ENCODE measurements at places on chromosomes 11 and 22. TPM values are rescaled to one million over a fixed set of nuclear protein-coding genes. Genes with fewer than 3 reads are reported as not detected.
A peak's percentile ranks its signal among the peaks of the same experiment; 100 is the strongest.

Gene SLC22A12
- total RNA-seq: not detected

DNA sequence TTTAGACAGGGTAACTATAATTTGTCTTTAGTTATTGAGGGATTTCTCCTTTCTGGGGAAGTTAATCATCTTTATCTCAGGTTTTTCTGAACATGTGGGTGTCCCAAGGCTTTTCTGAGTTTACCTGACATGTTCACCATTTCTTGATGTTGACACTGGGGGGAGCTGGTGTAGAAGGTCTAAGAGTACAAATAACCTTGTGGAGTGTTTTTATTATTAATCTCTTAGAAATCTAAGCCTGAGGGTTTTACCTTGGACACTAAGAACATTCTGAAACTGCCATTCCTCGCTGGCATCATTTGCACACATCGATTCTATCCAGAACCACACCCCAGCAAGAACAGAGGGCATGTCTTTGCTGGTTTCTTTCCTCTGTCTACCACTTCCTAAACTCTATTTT, 15.6 kb upstream of the C11orf91 start:
- peak; percentile 69 for DNase-seq

DNA sequence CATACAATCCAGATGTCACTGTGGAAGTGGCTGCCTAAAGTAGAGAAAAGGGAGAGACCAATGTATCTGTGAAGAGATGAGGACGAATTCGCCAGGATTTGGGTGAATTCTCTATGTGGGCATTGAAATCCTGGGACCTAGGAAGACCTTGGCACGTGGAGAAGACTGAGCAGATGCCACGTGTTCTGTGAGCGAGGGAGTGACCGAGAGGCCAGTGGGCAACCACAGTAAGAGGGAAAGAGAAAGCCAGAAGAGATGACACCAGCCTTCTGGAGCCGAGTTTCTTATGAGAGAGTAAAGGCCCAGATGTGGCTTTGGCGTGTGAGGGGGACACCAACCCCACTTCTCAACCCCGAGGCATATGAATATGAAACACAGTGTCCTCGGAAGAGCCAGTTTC, 228.1 kb downstream of the BUD13 start:
- DNase-seq: no peak

Gene GLB1L3
- total RNA-seq: not detected

DNA sequence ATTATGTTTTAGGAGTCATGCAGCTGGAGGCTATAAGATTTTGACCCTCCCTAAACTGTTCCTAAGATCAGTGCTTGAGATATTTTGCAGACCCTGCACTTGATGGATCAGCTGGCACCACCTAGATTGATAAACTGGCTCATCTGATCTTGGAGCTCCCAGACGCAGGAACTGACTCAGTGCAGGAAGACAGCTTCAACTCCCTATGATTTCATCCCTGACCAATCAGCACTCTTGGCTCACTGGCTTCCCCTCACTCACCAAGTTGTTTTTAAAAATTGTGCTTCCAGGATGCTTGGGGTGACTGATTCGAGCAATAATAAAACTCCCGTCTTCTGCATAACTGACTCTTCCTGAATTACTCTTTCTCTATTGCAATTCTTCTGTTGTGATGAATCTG, 637.5 kb upstream of the FAT3 start:
- no peak for DNase-seq

All from Karpas-422 (cell line).